ENCODE measurements at places on chromosomes 12 and 14.

DNA sequence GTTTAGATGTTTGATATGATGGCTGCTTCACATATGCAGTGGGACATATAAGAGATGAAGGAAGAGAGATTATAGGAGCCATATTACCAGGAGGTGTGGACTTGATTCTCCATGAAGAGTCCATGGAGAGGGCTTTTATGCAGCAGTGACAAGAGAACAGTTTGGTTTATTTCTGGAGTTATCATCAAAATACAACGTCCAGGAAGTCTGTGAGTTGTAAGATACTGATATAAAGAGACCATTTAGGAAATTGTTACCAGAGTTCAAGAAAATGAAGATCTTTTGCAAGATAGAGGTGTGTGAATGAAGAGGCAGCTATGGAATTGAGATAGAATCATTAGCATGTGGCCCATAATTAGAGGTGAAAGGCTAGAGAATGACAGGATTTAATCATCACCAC, 431.7 kb downstream of the NPAS3 start:
- DNase-seq, result no peak

GRCh38 chr12:55629058-55629841, 7.4 kb upstream of the OR10P1 start:
- no peak for DNase-seq

DNA sequence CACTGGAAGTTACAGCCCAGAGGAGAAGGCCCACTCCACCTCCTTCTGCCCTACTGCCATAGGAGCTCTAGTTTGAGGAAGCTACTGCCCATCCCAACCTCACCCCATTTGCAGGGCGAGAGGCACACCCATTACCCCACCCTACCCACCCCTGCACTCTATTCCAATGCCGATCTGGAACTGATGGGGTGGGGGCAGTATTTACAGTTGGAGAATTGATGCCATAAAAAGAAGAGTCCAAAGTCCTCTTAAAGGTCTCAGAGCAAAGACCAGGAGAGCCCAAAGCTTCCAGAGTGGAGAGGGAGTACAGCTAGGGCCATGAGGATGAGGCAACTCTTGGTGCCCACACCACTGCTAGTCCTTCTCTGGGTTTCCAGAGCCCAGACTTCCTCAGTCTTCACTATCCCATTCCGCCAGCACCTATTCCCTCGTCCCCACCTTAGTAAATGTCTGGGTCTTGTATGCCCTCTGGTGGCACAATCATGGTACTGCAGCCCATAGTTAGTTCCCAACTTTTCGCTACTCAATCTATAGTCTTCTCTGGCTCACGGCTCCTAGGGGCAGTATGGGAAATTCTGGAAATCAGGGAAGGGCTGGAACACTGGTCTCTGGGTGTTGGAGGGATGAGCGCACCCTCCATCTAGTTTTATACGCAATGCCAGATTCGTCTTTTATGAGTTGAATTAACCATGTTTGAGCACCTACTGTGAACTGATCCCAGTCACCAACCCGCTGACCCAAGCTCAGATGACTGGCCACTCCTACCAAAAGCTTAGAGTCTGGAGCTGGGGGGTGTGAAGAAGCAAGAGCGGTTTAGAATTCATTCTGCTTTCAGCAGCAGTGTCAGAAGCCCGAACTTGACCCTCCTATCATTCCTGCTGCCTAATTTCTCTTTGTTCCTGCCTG, 6.9 kb upstream of the ADCY6 start:
- peak; percentile 33 for DNase-seq

GRCh38 chr12:106879612-106880011, 76.1 kb upstream of the TMEM263 start:
- DNase-seq, result no peak

DNA sequence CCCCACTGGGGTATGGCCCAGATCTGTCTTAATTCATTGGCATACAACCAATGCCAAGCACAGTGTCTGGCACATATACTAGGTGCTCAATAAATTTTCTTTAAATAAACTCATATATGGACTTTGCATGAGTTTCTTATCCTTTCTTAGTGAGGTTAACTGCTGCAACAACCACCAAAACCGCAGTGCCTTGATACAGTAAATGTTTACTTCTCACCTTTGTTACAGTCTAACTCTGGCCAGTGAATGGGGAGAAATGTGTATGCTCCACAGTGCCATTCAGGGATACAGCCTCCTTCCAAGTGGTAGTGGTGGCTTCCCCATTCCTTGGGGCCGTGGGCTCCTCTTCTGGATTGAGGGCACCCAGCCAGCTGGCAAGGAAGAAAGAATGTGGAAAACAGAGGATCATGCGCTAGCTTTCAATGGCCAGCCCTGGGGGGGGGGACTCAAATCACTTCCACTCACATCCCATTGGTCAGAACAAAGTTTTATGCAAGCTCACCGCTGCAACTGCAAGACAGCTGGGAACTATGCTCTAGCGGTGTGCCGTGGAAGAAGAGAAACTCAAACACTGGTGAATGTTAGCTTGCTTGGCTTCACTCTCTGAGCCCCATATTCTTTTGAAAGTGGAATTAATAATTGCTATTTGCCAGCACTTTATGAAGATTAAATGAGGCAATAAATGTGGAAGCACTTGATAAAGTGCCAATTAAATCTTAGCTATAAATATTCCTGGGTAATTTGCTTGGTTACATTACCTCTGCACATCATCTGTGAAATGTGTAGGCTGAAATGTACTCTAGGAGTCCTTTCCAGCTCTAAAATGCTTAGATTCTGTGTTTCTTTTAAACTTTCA, 51.0 kb upstream of the SOCS2 start:
- no peak for DNase-seq

DNA sequence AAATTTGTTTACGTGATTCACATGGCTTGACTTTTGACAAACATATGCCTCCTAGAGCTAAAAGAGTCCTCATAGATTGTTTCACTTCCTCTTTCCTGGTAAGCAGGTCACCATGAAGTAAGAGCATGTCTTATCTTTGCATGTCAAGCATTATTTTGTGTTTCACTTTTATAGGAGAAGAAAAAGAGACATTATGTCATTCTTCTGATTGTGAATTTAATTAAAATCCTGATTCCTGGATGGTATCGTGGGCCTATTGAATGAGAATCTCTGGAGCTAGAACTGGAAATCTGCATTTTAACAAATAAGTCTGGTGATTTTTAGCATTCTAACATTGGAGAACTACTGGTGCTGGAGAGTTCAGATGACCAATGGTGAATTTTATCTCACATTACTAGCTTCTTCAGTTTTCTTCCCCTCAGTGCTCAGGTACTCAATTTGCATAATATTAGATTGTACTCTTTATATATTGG, 218.6 kb upstream of the ATP2B1 start:
- DNase-seq, result no peak

GRCh38 chr14:104788161-104788818, 7.3 kb downstream of the AKT1 start:
- DNase-seq, result no peak

- DNase-seq, result no peak
Observed at GRCh38 chr14:55005071-55005470, 21.8 kb downstream of the WDHD1 start.

GRCh38 chr14:98136012-98136789, 1135.8 kb downstream of the BCL11B start:
- DNase-seq, result peak; percentile 11

- no peak for DNase-seq
Observed at GRCh38 chr12:24860546-24860945, 88.4 kb downstream of the BCAT1 start.

GRCh38 chr14:51304438-51304837, 64.4 kb downstream of the TMX1 start:
- DNase-seq, result no peak

Data from CD4-positive, alpha-beta T cell treated with Interleukin-1 beta for 1 hour (primary cell).